B cell (primary cell): ENCODE measurements at places on chromosomes 5 and 9.

DNA sequence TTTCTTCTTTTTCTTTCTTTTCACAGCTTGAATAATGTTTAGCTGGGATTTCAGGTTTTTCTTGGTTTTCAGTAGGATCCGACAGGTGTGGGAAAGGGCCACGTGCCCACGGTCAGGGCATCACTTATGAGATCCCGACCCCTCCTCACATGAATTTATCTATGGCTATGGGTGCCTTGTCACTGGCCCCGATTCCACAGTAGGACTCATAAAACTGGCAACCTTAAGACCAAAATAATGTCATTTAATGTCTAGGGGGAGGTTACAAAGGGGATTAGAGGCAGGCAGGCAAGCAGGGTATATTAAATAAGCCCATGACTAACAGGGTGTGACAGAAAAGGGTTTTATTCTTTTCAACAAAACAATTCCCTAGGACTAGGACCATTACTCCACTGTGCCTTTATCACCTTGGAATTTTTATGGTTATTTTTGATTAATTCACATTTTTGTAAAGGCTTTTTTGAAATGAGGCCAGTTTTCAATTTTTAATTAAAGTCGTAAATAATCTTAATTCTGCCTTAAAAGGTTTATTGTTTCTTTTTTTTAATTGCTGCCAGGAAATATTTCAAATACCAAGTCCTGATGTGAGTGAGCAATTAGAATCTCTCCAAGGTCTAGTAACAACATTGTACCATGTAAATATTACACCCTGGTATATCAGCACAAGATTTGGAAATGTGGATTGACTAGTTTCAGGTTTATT lies 370.4 kb downstream of the GLIS3 start:
- DNase-seq = no peak

GRCh38 chr9:16206518-16206917 lies 653.7 kb downstream of the CCDC171 start:
- DNase-seq = no peak

DNA sequence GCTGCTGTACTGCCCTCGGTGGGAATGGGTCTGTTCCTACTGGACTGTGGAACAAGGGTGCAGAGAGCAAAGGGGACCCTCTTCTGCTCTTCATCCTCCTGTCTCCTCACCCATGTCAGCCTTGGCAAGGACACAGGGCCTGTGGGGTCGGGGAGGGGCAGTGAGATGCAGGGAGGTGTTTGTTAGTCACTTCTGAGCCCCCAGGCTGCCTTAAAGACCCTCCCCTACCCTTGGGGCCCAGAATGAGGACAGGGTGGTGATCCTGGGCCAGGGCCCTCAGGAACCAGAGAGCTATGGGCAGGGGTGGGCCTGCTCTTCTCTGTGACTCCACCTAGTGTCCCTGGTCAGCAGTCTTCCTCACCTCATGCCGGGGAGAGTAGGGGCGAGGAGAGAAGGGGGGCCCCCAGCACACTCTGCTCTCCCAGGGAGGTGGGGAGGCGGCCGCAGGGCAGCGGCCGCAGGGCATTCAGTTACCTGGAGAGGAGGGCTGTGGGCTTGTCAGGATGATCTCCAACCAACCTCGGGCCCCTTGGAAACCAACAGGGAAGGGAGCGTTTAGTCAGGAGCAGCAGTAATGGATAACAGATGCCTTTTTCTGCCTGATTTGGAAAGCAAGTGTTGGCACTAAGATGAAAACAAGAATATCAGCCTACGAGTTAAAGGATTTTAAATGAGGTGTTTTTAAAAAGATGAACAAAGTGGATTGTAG lies 62.0 kb upstream of the GARNL3 start:
- DNase-seq = no peak

DNA sequence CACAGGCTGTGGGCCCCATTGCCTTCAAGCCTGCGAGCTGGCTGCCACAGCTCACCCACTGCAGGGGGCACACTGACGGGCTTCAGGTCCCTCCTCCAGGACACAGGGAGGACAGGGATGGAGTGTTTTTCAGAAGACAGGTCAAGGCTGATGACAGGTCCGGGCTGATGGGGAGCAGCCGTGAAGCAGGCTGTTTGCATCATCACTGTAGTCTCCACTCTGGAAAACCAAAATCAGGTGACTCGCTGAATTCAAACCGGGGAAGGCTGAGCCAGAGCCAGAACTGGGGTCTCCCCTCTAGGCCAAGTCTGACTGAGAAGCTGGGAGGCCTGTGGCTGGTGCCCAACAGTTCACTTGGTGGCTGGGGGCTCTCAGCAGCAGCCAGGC lies 48.5 kb downstream of the OLFM1 start:
- no peak for DNase-seq

DNA sequence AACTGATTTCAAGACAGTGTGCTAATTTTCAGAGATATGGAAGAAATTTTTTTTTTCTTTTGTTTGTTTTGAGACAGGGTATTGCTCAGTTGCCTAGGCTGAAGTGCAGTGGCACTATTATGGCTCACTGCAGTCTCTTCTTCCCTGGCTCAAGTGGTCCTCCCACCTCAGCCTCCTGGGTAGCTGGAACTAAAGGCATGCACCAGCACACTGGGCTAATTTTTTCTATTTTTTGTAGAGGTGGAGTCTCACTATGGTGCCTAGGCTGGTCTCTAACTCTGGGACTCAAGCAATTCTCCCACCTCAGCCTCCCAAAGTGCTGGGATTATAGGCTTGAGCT lies 9.9 kb upstream of the TEX48 start:
- no peak for DNase-seq

DNA sequence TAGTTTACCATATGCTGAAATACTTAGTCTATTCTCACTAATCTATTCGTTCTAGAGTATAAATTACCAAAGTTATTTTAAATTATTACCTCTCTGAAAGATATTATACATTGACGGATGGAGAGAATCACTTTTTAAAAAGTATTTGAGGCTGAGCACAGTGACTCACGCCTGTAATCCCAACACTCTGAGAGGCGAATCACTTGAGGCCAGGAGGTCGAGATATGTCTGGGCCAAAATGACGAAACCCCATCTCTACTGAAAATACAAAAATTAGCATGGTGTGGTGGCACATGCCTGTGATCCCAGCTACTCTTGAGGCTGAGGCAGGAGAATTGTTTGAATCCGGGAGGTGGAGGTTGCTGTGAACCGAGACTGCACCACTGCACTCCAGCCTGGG lies 64.0 kb upstream of the SPATA31C2 start:
- no peak for DNase-seq

DNA sequence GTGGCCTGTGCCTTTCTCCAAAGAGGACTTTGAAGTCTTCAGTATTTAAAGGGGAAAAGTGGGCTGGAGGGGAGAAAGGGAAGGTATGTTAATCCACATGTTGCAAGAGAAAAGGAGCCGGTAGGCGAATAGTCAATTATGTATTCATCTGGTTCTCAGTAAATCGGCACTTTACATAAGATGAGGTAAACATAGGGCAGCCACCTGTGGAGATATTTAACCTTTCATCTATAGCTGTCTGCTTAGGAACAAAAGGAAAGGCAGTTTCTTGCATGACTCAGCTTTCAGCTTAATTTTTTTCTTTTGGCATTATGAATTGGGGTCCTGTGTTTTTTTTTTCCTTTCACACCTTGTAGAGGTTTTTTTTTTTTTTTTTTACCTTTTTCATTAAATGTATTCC lies 42.2 kb downstream of the FGD3 start:
- no peak for DNase-seq

DNA sequence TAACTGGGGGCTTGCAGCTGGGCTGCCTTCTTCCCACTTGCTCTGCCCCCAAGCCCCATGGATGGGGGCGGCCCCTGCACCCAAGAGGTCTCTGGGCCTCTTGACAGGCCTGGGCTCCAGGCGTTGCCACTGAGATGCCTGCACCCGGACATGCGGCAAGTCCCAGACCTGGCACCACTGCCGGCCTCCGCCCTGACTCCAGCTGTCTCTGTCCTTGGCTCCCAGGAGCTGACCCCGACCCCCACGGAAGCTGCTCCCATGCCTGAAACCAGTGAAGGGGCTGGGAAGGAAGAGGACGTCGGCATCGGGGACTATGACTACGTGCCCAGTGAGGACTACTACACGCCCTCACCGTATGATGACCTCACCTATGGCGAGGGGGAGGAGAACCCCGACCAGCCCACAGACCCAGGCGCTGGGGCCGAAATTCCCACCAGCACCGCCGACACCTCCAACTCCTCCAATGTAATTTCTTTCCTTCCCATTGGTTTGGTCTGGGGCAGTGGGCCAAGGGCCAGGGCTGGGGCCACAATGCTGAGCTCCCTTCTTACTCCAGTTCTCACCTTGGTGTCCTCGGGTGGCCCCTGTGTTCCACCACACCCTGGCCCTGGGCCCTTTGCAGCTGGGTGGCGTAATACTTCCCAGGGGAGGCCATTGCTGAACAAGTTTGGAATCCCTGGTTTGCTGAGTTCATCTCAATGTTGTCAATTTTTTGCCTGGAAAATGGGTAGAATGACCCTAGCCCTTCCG lies 88.6 kb downstream of the COL5A1 start:
- DNase-seq = no peak

- no peak for DNase-seq
Observed at GRCh38 chr5:79954620-79955019, 36.4 kb downstream of the MTX3 start.

- DNase-seq = no peak
Observed at GRCh38 chr5:6365142-6365976, 13.0 kb downstream of the MED10 start.

DNA sequence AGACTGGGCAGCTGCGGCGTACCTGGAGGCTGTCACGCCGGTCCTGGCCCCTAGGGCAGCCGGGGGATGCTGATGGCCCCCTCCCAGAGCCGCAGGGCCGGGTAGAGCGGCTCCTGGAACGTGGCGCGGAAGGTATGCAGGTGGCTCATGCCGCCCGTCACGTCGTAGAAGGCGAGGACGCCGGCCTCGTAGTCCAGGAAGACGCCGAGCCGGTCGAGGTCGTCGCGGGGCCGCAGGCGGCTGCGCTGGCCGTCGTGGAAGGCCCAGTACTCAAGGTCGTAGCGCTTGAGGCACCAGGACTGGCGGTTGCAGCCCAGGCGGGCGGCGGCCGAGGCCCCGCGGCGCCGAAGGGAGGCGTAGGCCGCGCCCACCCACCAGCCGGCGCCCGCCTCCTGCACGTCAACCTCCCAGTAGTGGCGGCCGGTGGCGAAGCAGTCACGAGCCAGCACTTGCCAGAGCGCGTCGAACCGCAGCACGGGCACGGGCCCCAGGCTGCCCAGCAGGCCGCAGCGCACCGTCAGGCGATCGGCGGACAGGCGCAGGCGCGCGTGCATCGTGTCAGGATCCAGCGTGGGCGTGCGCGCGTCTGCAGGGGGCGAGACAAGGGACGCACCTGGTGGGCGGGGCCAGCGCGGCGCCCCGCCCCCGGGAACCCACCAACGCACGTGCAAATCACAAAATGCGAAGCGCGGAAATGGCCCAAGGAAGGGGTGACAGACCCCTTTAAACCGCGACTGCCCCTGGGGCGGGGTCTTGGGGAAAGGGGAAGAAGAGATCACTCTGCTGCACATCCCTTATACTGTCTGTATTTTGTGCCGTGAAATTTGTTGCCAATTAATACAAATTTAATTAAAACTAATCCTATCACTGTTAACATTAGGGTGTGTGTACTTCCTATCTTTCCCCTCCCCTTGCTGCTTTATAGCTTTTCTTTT lies 31.2 kb downstream of the NANS start:
- peak; percentile 87 for DNase-seq

GRCh38 chr9:2459756-2460155 lies 161.8 kb upstream of the VLDLR start:
- DNase-seq = no peak

GRCh38 chr9:3371842-3372241 lies 154.0 kb downstream of the RFX3 start:
- no peak for DNase-seq

- no peak for DNase-seq
Observed at GRCh38 chr9:3664044-3664443, 138.2 kb upstream of the RFX3 start.

DNA sequence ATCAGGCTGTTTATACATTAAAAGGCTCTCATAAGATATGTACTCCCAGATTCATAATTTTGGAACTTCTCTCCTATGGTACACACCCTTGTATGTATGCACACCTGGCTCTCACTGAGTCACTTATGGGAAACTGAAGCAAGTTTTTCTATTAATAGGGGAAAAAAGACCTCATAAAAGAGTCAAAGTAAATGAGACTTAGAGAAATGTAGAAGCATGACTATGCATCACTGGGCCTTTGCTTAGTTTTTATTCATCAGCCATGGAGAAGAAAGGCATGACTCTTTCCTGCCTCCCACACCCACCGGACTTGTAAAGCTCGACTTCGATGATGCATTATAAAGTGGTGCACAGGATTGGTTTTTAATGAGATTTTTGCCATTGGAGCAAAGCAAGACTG lies 28.2 kb downstream of the MTAP start:
- DNase-seq = no peak
